Daoy (cell line): ENCODE measurements at places on chromosomes 16 and 17. TPM values are rescaled to one million over a fixed set of nuclear protein-coding genes. Genes with fewer than 3 reads are reported as not detected.

CCL22 gene
- not detected in 2 replicates for total RNA-seq

TBC1D3G gene
- total RNA-seq, result not detected in 2 replicates

DNAI2 gene
- total RNA-seq, result not detected in 2 replicates

CIITA gene
- not detected in 2 replicates for total RNA-seq

SNX20 gene
- not detected in 2 replicates for total RNA-seq

RPL38 gene
- 653 and 1,148 TPM in 2 replicates for total RNA-seq

CHD9 gene
- 9.7 and 12.0 TPM in 2 replicates for total RNA-seq

NXN gene
- total RNA-seq, result 45.9 and 60.5 TPM in 2 replicates

NXPH3 gene
- total RNA-seq, result 0.03 TPM in 1 of 2 replicates, not detected in the other

ADAM11 gene
- 0.17 TPM in 1 of 2 replicates, not detected in the other for total RNA-seq

ABCC3 gene
- 10.4 and 14.3 TPM in 2 replicates for total RNA-seq

KCNJ18 gene
- not detected in 2 replicates for total RNA-seq

BMERB1 gene
- 56.1 and 64.1 TPM in 2 replicates for total RNA-seq

SHCBP1 gene
- 34.6 and 37.7 TPM in 2 replicates for total RNA-seq

EVPL gene
- total RNA-seq, result 0.06 and 0.12 TPM in 2 replicates
